SK-N-SH treated with all-trans-retinoic acid at 6 μM for 48 hours (cell line): ENCODE measurements at places on chromosomes 11 and 22.

GRCh38 chr11:84292955-84293354 lies 1006.8 kb upstream of the CCDC90B start:
- no peak for ATAC-seq

- no peak for ATAC-seq
Measured at GRCh38 chr22:29732883-29733282, 13.1 kb downstream of the CABP7 start.

DNA sequence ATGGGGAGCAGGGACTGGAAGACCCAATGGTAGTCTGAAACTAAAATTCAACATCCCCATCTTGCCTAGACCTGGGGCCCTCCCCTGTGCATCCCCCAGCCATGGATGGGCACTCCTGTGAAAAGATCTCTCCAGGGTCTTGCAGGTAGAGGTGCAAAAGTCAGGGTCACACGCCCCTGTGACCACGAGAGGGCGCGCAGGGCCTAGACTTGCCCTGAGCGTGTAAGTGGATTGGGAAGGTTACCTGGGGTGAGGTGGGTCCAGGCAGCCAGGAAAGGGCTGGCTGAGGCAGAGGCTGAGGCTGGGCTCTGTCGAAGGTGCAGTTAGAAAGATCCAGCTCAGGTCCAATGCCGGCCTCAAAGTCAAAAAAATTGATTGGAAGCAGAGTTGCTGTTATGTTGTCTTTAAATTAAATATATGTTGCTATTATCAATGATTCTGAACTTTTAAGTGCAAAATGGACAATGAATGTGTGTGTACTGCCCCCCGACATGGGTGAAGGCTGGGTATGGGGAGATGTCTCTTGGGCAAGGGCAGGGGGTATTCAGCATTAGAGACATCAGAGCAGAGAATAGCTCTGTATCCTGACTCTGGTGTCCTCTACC lies 4.8 kb upstream of the POU2F3 start:
- peak; percentile 84 for ATAC-seq

DNA sequence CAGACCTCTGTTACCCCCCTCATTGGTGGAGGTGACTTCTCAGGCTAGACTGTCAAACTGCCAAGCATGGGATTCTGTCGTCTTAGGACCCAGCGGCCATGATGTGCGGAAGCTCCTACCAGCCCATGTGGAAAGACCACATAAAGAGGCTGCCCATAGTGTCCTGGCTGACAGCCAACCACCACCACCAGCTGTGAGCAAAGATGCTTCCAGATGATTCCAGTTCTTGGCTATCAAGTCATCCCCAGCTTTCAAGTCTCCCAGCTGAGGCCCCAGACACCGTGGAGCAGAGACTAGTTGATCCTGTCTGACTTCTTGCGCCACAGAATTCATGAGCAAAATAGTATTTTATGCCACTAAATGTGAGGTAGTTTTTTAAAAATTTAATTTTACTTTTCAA lies 32.9 kb downstream of the SCUBE1 start:
- no peak for ATAC-seq

GRCh38 chr11:117809236-117810055 lies 12.4 kb upstream of the DSCAML1 start:
- ATAC-seq = peak; percentile 92

- ATAC-seq = no peak
Measured at GRCh38 chr11:111722501-111722900, 43.7 kb downstream of the PPP2R1B start.

DNA sequence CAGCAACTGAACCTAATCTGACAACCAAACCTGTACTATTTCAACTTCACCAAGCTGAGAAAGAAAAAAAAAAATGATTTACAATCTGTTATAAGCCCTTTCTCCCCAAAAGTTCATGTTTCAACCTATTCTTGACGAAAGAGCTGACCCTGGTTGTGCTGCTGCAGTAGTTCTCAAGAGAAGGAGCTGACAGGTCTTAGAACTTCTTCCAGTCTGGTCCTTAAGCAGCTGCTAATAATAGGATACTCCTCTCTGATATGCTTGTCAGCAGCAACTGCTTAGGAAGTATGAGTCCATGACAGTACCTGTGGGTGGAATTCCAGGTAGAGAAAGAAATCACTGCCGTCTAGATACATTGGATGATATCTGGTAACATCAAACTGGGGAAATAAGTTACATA lies 735.1 kb upstream of the CCDC90B start:
- no peak for ATAC-seq

GRCh38 chr11:99234534-99234933 lies 213.8 kb downstream of the CNTN5 start:
- no peak for ATAC-seq

DNA sequence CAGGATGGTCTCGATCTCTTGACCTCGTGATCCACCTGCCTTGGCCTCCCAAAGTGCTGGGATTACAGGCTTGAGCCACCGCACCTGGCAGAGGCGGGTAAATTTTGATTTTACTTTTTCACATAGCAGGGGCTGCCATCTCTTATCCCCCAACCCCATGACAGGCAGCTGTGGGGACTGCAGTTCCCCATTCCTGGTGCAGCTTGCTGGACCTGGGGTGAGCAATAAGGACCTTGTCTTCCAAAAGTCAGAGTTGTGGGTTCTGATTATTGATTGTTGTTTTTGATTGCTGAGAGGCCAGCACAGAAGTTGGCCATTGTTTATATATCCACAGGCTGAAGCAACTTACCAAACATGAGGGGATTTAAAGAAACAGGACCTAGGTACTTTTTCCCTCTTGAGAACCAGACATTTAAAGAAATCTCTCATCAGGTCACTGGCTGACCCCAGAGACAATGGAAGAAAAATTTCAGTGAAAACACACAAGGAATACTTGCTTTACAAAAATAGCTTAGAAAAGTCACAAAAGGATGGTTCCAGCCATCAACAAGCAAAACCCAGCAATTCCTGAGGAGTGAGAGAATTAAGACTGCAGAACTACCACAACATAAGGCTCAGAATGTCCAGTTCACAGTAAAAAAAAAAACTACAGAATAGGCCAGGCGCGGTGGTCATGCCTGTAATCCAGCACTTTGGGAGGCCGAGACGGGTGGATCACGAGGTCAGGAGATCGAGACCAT lies 22.0 kb upstream of the MAPK1 start:
- no peak for ATAC-seq

DNA sequence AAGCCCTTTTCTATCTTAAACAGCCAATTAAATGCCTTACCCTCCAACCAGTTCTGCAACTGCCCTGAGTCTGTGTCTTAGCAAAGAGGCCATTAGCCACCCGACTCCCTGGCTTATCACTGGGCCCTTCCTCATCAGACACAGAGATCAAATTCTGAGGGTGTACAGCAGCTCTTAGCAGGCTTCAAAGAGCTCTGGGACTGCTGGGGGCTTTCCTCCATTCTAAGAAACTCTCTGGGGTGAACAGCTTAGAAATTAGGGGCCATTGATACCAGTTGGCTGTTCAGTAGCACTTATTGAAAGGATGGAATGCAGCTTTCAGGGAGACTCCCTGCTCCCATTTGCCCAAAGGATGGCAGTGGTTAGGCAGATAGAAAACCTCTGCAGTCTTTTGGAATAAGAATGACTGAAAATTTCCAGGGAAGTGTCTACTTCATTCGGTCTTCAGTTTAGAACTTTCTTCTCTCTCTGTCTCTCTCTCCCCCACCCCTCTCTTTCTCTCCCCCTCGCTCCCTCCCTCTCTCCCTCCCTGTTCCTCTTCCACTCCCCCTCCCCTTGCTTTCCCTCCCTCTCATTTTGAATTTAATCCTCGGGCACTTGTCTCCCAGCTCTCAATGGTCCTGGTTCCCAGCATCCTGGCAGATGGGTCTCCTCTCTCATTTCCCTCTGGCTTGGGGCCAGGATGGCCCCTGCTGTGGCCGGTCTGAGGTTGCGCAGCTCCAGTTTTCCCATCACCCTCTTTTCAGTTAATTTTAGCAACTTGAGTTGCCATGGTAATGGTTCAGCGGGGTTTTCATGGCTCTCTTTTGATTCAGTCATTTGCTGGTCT lies 76.4 kb downstream of the COMMD9 start:
- ATAC-seq = no peak

DNA sequence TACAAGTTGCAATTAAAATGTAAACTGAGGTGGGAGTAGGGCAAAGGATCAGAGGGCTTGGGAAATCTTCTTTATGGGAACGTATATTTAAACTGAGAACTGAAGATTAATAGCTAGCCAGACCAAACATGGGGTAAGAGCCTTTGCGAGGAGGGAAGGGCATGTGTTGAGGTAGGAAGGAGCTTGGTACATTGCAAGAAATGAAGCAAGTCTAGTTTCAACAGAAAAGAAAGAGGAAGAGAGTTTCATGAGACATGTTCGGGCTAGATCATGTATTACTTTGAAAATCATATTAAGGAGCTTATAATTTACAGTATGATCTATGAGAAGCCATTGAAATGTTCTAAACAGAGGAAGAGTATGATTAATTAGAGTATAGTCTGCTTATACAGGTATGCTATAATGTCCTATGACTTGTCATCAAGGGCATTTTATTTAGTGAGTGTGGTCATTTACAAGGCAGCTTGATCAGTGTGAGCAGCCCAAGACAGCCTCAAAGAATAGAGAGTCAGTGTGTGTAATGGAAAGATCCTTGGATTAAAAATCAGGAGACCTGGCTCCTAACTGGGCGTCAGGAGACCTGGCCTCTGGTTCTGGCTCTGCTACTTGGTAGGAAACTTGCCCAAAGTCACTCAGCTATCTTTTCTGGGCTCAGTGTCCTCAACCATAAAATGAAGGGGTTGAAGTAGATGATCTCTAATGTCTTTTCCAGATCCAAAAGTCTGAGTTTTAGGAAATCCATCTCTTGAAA lies 10.9 kb downstream of the GAS2 start:
- no peak for ATAC-seq
